ENCODE measurements at places on chromosomes 4 and X. TPM values are rescaled to one million over a fixed set of nuclear protein-coding genes. Genes with fewer than 3 reads are reported as not detected.

The C4orf36 gene
- 0.75 TPM for total RNA-seq

The KCNIP4 gene
- total RNA-seq: 0.67 TPM

The CTAG1A gene
- total RNA-seq: not detected

DNA sequence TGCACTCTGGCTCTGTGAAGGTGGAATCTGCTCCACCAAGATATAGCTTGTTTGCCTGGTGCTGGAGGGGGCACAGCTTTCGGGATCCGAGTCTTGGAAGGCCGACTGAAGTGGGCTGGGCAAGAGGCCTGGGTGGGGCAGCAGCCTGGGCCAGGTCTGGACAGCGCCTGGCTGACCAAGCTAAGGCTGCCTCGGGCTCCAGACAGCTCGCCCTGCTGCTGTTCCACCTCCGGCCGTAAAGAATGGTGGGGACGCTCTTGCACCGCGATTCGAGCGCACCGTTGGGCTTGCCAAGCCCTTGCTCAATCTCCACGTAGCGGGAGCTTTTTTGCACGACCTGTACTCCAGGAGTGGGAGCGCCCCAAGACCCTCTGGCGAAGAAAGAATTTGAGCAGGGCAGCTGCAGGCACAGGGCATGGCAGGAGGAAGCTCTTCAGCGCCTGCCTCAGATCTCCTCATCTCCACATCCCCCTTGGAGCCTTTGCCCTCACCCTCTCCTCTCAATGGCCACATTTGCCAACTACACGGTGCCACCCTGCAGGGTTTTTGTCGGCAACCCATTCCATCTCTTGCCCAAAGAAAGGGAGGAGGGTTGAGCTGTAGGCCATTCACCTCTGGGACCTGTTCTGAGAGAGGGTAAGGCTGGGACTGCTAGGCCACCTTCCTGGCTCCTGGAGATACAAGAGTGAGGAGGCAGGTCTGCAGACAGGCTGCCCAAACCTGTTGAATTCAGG is 18.9 kb downstream of the CNGA2 start:
- no peak overlapping the region for H3K4me3 ChIP-seq
- H3K4me1 ChIP-seq: no peaks in the 10 kb centered on the region
- H3K27ac ChIP-seq: no peak overlapping the region

The MYOZ2 gene
- 1.6 TPM for total RNA-seq

The RPA4 gene
- total RNA-seq: 1.0 TPM

The USO1 gene
- total RNA-seq: 94.9 TPM

The AMBN gene
- not detected for total RNA-seq

GRCh38 chr4:22237155-22237751 is 278.6 kb downstream of the ADGRA3 start:
- no peak overlapping the region for H3K27ac ChIP-seq
- no peaks in the 10 kb centered on the region for H3K27me3 ChIP-seq
- no peaks in the 10 kb centered on the region for H3K36me3 ChIP-seq
- peak; percentile 75 for DNase-seq

The GABRG1 gene
- total RNA-seq: not detected

DNA sequence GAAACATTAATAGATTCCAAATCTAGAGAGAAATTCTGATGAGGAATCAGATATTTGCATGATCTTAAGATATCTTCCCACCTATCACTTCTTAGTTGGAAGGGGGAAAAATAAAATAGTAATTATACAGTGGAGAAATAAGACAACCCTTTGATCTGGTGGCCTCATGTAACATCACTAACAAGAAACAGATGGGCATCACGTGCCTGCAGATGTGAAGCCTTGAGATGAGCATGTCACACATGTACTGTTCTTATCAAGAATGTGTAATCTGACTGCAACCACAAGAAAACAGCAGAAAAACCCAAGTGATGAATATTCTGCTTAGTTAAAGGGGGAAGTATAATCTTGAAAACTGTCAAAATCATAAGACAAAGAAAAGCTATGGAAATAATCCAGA is 31.4 kb upstream of the NKX6-1 start:
- no peaks in the 10 kb centered on the region for H3K36me3 ChIP-seq
- H3K4me1 ChIP-seq: peaks cover 6% of the 10 kb centered on the region
- DNase-seq: no peak

GRCh38 chr4:77601614-77602187 is 3.9 kb upstream of the CXCL13 start:
- H3K4me3 ChIP-seq: no peak overlapping the region
- no peaks in the 10 kb centered on the region for H3K36me3 ChIP-seq
- peaks cover 3% of the 10 kb centered on the region for H3K27me3 ChIP-seq
- no peaks in the 10 kb centered on the region for H3K4me1 ChIP-seq

The MAGEE2 gene
- not detected for total RNA-seq

DNA sequence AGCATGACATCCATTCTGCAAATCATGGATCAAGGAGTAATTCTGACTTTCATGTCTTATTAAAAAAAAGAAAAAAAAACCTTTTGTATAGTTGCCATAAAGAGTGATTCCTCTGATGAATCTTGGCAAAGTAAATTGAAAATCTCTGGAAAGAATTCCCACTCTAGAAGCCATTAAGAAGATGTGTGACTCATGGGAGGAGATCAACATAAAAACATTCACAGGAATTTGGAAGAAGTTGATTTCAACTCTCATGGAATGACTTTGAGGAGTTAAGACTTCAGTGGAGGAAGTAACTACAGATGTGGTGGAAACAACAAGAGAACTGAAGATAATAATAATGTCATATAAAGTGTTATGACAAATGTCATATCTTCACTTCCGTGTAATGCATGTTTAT is 204.2 kb downstream of the PABPC4L start:
- no peaks in the 10 kb centered on the region for H3K27me3 ChIP-seq
- H3K27ac ChIP-seq: no peak overlapping the region
- H3K36me3 ChIP-seq: no peaks in the 10 kb centered on the region
- H3K4me1 ChIP-seq: no peaks in the 10 kb centered on the region
- no peak overlapping the region for H3K4me3 ChIP-seq

DNA sequence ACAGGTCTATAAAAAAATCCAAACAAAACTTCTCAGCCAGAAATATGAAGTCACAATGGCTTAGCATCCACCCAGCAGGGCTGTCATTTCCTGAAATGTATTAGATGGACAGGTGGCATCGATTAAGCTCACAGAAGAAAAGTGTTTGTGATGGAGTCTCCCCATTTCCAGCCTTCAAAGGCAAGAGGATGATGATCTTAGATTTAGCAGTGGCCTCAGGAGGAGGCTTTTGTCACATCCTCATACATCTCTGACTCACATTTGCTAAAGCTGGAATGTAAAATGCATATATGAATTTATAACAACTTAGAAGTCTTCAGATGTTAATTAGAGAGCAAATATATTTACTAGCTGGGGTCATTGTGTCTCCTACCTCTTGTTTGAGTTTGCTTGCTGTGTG is 441.9 kb downstream of the SPRY1 start:
- H3K36me3 ChIP-seq: no peaks in the 10 kb centered on the region
- peaks cover 24% of the 10 kb centered on the region for H3K4me1 ChIP-seq
- no peak for DNase-seq

The FHIP1A gene
- 2.1 TPM for total RNA-seq

The PABPC1L2A gene
- not detected for total RNA-seq

GRCh38 chr4:145041378-145041777 is 56.6 kb downstream of the ANAPC10 start:
- H3K27ac ChIP-seq: peak overlapping the region; percentile 91
- peaks cover 37% of the 10 kb centered on the region for H3K4me1 ChIP-seq
- H3K4me3 ChIP-seq: no peak overlapping the region

GRCh38 chr4:140711910-140712309 is 44.3 kb downstream of the TBC1D9 start:
- no peaks in the 10 kb centered on the region for H3K27me3 ChIP-seq
- no peaks in the 10 kb centered on the region for H3K36me3 ChIP-seq
- H3K4me3 ChIP-seq: no peak overlapping the region
- H3K27ac ChIP-seq: no peak overlapping the region
- peaks cover 4% of the 10 kb centered on the region for H3K4me1 ChIP-seq

DNA sequence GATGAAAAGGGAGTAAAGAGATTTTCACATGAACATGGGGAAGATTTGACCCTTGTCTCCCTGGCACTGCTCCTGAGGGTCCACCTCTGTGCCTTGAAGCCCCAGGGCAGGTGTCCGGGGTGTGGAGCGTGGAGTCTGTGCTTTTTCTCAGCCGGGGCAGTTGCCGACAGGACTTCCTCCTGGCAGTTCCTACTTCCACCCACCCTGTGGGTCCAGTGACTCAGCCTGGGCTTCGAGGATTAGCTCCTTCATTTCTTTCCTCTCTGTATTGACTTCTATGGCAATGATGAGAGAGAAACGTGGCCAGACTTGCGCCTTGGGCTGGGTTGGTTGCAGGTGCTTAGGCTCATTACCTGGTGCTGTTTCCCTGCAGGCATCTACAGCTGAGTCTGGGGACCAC is 35.9 kb upstream of the CLCN4 start:
- DNase-seq: no peak
- H3K27ac ChIP-seq: no peak overlapping the region
- H3K27me3 ChIP-seq: no peaks in the 10 kb centered on the region
- H3K4me3 ChIP-seq: no peak overlapping the region
- no peaks in the 10 kb centered on the region for H3K36me3 ChIP-seq

The SASH3 gene
- 0.05 TPM for total RNA-seq

The IL2RG gene
- not detected for total RNA-seq

DNA sequence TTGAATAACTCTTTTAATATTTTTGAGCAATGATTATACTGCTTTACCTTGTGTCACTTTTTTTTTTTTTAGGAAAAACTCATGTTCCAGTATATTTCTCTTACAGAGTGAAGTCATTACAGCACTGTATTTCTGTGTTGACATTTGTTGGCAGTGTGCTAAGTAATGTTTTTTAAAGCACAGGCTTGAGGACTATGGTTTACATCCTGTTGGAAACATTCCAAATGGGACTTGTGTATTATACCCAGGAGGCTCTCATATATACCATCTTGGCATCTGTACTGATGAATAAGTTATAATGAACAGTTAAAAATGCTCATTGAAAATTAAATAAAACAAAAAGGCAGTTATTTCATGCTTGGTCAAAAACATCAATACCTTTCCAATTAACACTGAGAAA is 33.8 kb downstream of the CEP44 start:
- no peaks in the 10 kb centered on the region for H3K36me3 ChIP-seq
- H3K4me1 ChIP-seq: no peaks in the 10 kb centered on the region
- no peak overlapping the region for H3K4me3 ChIP-seq
- H3K27ac ChIP-seq: no peak overlapping the region
- no peaks in the 10 kb centered on the region for H3K27me3 ChIP-seq

The CYLC1 gene
- total RNA-seq: not detected

DNA sequence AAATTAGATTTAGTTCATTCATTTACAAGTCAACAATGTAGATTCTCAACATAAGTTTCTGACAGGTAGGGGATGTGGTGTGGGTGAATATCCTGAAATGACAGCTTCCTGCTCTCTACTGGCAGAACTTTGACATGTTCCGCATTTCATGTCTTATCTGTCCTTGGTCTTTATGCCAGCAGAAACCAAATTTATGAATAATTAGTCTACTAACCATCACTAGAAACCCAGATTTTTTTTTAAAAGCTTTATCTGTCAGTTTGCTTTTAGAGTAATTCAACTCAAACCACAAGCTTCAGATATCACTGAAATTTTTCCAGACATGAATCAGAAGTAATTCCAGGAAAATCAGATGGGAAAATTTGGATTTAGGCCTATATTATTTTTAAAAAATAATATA is 17.9 kb downstream of the COQ2 start:
- no peaks in the 10 kb centered on the region for H3K27me3 ChIP-seq
- DNase-seq: no peak
- H3K4me1 ChIP-seq: no peaks in the 10 kb centered on the region
- H3K4me3 ChIP-seq: no peak overlapping the region
- H3K36me3 ChIP-seq: 0 out of 2 replicates have a peak, but pooled peaks cover 3% of the 10 kb centered on the region

The PHEX gene
- 0.73 TPM for total RNA-seq

DNA sequence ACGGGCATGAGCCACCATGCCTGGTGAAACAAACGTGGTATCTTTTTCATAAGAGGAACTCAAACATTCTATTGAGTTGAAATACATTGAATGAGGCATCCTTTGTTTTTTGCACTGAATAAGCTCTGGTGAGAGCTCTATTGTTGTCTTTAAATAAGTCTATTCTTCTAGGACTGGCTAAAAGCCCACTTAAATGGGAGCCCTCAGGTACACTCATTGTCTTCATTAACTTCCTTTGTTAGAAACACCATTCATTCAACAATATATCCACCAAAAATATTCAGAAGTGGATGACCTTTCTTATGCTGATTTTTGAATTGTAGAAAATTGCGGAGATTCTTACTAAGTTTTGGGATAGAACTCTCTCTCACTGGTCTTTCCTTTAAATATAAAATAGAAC is 568.0 kb downstream of the IL1RAPL1 start:
- no peak overlapping the region for H3K4me3 ChIP-seq
- no peaks in the 10 kb centered on the region for H3K36me3 ChIP-seq
- H3K4me1 ChIP-seq: no peaks in the 10 kb centered on the region
- no peak for DNase-seq

GRCh38 chr4:73247100-73247499 is 11.5 kb downstream of the ANKRD17 start:
- H3K27me3 ChIP-seq: no peaks in the 10 kb centered on the region
- DNase-seq: no peak
- H3K4me1 ChIP-seq: no peaks in the 10 kb centered on the region
- H3K4me3 ChIP-seq: no peak overlapping the region

DNA sequence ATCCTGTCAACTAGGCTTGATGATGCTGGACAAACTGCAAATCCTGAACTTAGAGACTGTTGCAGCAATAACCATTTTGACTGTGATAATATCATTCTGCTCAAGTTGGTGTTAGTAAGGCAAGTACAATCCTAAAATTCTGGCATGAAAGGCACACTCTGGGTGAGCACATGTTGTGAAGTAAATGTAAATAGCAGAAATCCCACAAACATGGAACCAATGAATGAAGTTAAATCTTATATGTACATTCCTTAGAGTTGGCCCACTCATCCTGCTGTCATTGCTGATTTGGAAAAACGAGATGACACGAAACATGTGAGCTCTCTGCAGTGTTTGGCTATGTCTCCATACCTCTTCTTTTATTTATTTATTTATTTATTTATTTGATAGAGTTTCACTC is 21.0 kb downstream of the RBM47 start:
- no peak for DNase-seq
- H3K4me1 ChIP-seq: no peaks in the 10 kb centered on the region
- H3K27ac ChIP-seq: no peak overlapping the region
- H3K4me3 ChIP-seq: no peak overlapping the region
